ENCODE measurements at places on chromosomes 5 and 9.

DNA sequence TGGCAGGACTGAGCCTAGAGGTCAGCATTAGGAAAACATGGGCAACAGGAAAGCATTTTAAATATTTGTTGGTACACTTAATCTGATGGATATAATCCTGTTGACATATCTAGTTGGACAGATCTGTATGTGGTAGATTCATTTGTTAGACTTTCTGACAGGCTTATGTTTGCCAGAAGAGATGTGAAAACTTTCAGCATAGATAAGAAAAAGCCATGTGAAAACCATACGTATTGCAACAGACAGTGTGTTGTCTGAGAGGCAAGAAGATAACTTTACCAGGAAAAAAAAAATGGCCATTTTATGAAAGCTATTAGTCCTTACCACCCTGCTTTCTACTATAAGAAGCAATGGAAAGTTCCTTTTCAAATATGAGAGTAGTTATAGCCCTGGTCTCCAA lies 1902.2 kb upstream of the C9orf72 start:
- no peak for DNase-seq

GRCh38 chr9:13267743-13268142 lies 11.7 kb downstream of the MPDZ start:
- DNase-seq, result peak; percentile 67

DNA sequence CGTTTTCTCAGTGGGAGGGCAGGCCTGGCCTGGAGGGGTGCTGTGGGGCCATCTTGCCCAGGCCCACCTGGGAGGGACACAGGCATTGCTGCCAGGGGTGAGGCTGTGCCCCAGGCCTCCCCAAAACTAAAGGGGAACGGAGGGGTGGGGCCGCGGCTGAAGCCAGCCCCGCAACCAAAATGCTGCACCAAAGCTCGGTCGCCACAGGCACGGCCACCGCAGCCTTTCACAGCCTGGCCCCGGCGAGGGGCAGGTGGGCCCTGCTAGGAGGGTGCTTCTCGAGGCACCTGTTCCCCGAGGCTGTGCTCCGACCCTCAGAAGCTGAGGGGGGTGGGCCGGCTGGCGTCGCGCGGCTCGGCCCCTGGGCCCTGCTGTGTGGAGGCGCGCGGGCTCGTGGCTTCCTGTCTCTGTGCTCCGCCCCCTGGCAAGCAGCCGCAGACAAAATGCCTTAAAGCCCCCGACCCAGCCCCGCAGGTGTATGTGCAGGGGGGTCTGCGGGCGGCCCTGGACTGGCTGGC lies 57.6 kb downstream of the JAK2 start:
- DNase-seq, result no peak

DNA sequence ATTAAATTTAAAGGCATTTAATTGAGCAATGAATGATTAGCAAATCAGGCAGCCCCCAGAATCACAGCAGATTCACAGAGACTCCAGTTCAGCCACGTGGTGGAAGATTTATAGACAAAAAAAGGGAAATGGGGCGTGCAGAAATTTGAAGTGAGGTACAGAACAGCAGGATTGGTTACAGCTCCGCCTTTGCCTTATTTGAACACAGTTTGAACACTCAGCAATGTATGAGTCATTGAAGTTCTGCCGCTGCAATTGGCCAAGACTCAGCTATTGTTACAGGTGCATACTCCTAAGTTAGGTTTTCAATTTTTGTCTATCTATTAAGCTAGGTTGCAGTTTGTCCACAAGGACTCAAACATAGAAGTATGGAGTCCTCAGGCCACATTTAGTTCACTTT lies 157.7 kb upstream of the SLC12A2 start:
- DNase-seq, result no peak

- no peak for DNase-seq
Observed at GRCh38 chr5:150046031-150046430, 40.3 kb downstream of the CSF1R start.

DNA sequence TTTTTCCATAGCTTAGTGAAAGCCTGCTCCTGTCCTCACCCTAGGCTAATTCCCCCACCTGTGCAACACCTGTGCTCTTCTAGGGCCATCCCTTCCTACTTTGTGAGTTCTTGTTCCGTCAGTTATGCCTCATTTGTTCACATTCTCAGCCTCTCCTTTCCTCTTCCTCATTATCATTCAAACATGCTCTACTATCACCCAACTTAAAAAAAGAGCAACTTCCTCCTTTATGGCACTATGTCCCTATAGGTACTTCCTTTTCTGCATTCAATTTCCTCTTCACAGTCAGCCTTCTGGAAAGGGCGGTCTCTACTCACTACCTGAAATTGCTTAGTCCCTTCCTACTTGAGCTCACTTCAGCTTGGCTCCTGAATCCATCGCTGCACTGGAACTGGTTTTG lies 111.8 kb upstream of the LHFPL2 start:
- no peak for DNase-seq

DNA sequence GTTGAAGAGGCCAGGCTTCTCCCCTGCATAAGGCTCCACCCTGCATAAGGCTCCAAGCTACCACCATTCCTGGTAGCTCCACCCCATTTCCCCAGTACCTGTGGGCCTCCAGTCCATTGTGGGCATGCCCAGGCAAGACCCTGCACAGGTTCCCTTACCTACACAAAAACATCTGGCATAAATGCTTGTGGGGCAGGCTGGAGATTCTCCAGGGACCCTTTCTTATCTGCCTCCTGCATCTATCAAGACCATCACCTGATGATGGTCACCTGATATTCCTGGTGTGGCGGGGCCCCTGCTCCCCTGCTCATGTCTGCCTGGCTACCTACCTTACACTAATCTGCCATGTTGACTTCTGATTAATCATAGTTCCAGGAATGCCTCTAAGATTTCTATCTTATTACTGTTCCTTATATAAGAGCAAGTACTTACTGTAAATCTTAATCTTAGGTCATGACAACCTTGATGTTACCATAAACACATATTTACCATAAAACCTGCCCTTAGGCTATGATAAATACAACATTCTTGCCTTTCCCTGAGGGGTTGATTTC lies 41.0 kb downstream of the FGD3 start:
- no peak for DNase-seq

DNA sequence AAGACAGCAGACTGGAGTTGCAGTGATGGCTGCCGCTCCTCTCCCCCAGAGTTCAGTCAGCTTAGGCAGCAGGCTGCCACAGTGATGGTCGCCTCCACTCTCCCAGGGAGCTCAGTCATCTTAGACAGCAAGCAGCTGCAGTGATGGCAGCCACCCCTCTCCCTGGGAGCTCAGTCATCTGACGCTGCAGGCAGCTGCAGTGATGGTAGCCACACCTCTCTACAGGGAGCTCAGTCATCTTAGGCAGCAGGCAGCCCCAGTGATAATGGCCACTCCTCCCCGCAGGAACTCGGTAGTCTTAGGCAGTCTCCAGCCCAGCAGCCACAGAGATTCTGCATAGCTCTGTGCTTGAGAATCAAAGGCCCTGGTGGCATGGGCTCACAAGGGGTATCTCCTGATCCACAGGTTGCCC lies 582.7 kb downstream of the DTWD2 start:
- DNase-seq, result no peak

GRCh38 chr9:94627287-94627686 lies 12.0 kb downstream of the FBP1 start:
- DNase-seq, result no peak

DNA sequence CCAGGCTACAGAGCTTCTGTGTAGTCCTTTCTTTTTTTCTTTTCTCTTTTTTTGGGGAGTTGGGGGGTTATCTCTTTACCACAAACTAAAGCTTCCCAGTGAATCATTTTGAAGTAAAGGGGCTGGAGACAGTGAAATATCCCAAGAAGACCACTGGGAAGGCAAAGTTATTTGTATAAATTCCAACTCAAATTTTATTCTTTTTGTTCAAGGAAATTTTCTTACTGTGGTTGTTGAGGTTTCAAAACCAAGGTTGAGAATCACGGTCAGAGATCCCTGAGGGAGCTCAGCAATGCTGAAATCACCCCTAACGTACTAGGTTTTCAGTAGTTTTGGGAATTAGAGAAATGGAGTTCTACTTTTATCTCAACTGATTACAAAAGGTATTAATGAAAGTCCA lies 175.7 kb downstream of the ARHGEF28 start:
- DNase-seq, result peak; percentile 20

- peak; percentile 17 for DNase-seq
Observed at GRCh38 chr5:173963182-173963838, 25.7 kb upstream of the C5orf47 start.

DNA sequence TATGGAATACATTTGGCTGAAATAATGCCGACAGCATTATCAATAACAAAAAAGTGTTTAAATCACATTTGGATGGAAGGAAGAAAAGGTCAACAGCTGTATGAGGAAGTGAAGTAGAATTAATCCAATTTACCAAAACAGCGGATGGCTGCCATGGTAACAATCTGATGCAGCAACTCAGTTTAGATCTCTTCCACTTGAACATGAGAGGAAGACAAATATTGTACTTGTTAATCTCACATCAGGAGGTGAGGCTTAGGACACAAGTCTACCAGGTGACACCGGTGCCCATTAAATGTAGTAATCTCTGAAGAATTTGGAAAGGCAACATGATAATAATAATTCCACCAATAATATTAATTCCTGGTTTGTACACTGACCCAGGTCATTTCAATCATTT lies 2.4 kb downstream of the RASEF start:
- DNase-seq, result no peak

- no peak for DNase-seq
Observed at GRCh38 chr9:134317400-134317789, 8.9 kb upstream of the RXRA start.

GRCh38 chr5:2841208-2841607 lies 89.7 kb upstream of the IRX2 start:
- no peak for DNase-seq

DNA sequence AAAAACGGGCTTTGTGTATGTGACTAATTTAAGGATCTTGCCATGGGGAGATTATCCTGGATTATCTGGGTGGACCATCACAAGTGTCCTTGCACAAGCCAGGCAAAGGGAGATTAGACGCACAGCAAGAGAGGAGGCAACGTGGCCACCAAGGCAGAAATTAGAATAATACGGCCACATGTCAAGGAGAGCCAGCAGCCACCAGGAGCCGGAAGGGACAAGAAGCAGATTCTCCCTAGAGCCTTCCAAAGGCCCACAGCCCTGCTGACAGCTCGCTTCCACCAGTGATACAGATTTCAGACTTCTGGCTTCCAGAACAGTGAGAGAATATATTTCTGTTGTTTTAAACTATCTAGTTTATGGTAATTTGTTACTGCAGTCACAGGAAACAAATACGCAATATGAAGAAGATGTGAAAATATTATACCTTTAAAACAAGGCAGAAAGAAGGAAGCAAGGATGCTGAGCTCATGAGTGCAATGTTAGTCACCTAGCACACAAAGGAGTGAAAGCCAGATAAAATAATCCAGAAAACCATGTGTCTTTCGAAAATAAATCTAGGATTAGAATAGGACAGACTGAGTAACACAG lies 28.7 kb upstream of the F2RL1 start:
- DNase-seq, result no peak

GRCh38 chr5:127876384-127876783 lies 173.2 kb downstream of the CCDC192 start:
- DNase-seq, result no peak

- DNase-seq, result no peak
Observed at GRCh38 chr9:3124001-3124400, 280.1 kb upstream of the PUM3 start.

DNA sequence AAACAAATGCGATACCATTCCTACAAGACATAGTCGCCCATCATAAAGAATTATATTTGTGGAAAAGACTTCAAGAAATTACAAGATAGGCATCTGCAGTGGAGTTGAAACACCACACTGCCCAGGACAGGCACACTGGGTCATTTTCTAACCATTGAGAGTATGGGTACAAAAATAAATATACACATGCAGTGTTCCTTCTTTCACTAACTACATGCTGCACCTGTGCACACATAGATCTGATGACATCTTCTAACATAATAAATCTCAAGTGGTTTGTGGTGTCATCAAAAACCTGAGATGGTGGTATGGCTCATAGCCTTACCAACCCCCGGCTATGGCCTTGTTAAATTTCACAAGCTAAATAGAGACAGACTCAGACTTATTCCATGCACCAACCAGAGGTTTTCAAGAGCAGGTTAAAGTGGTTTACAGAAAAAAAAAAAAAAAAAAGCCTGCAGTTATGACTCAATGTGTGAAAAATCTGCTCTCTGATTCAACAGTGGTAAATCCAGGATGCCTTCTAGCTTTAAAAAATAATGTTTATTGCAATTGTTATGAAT lies 12.4 kb upstream of the NFIB start:
- peak; percentile 30 for DNase-seq

GRCh38 chr5:42982107-42982622 lies 58.0 kb downstream of the ANXA2R start:
- no peak for DNase-seq

DNA sequence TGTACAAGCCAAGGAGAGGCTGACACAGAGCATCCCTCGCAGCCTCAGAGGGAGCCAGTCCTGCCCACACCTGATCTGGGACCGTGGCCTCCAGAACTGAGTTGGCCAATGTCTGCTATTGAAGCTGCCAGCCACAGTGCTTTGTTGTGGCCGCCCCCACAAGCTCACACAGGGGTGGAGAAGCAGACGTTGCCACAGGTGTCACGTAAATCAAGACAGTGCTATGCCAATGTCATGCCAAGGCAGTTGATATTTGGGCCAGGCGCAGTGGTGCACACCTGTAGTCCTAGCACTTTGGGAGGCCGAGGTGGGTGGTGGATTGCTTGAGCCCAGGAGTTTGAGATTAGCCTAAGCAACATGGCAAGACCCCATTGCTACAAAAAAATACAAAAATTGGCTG lies 17.3 kb upstream of the TERT start:
- no peak for DNase-seq

- no peak for DNase-seq
Observed at GRCh38 chr5:138252944-138253343, 21.5 kb downstream of the GFRA3 start.

DNA sequence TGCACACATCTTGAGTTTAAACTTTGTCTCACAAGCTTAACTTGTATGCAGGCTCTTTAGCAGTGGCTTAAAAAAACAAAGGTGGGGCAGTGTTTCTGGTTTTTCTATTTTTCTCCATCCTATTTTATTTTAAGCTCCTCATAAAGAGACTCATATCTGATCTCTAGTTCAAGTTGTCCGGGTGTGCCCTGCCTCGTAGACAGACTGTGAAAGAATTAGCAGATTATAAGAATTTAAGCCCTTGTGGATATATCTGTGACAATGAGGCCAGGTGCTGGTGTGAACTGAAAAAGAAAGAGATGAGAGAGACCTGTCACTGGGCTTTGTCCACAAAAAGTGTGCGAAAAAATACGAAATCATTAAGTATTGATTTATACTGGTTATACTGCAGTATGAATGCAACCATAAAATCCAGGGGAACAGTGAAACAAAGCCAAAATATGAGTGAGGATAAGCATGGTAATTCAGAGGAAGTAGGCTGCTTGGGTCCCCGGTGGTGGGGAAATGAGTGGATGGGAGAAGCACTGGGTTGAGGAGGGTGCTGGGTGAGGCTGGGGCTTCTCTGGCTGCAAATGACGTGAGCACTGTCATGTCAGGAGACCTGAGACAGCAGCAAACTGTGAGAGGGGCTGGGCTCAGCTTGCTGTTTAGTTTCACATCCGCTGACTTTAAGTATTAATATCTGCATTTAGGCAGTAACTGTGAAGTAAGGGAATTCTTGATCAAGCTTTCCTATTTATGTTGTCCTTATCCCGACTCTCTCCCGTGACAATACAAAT lies 179.7 kb upstream of the ANKRD55 start:
- DNase-seq, result no peak
